ENCODE measurements at places on chromosomes 6 and 20.

DNA sequence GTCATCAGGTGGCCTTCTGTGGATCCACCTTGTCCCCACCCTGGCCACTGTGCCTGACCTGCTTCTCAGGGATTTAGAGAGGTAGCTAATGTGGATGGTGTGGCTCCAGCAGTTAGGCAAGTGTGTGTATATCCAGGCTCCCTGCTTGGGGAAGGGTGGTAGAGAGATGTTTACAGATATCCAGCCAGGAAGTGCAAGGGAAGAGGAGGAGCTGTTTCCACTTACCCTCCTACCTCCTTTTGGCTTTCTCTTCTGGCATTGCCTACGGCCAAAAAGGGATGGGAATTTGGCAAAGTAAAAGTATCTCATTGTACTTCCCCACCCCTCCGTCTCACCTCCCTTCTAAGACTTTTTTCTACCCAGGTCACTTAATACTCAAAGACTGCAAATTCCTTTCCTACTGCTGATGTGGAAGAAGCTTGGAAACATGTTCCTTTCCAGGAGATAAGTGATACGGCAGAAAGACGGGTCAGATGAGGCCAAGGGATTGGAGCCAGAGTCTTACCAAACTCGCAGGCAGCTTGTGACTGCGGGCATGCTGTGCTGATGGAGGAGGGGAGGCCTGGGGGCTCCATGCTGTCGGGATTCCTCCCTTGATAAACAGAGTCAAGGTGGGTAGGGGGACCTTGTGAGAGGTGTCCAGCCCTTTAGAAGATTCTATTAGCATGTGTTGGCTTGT lies 253.4 kb downstream of the PRL start:
- DNase-seq: no peak

GRCh38 chr6:6458172-6458571 lies 130.3 kb upstream of the LY86 start:
- DNase-seq: no peak

GRCh38 chr6:36340618-36341454 lies 4.1 kb upstream of the BNIP5 start:
- no peak for DNase-seq

- no peak for DNase-seq
These were observed 79.4 kb upstream of the SCAF8 start for GRCh38 chr6:154653853-154654252.

- DNase-seq: no peak
These were observed 42.4 kb downstream of the LCA5 start for GRCh38 chr6:79494841-79495240.

- peak; percentile 76 for DNase-seq
These were observed 40.5 kb downstream of the PIM1 start for GRCh38 chr6:37210313-37210968.

DNA sequence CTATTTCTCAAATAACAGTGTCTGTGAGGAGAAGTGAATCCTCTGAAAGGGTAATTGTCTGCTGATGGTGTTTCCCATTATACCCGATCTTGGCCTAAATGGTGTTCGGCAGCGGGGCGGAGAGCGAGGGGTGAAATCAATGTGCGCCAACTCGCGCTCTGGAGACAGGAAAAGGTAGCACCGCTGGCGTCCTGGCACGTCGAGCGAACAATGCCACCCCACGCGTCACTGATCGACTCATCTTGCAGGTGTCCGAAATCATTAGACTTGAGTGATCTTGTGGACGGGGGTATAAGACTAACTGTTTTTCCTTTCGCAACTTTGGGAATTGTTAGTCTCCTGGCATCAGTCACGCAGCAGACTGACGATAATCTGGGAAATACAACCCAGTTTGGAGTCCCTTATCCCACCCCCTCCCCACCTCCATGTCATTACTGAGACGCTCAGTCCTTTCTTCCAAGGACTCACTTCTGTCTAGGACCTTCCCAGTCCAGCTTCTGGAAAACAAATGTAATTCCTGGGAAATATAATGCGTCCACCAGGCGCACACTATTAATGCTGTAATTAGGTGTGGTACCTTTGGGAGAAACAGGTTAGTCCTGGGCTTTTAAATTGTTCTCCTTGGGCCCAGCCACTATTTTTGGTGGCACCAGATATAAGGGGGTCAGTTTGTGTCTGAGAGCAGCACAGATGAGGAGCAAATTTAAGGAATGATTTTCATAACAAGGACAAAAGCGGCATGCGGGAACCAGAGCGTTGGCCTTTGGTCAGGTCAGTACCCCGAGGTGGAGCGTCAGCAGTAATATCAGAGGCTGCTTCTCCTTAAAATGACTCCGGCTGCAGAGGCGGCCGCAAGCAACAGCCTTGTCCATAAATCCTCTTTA lies 2.3 kb downstream of the LINC00237 start:
- no peak for DNase-seq

DNA sequence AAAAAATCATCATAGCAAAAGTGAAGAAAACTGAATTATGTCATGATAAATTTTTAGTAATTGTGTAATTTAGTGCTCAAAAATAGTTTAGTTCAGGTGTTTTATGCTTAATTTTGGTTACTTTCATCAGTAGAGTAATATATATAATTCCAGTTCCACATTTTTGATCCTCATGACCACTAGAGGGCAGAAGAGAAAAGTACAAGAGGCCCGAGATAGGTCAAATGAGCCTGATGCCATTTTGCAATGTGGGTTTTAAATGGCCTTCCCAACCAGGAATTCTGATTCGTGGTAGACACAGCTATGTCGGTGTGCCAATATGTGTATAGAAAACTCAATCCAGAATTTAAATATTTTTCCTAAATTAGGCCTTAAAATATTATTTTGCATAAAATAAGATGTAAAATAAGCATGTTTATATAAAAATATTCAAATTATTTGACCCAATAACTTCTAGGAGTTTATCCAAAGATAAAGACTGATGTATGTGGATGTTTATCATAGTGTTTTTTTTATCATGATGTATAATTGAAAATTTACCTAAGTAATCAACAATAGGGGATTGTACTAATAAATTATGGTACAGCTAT lies 159.7 kb upstream of the RPS6KA2 start:
- DNase-seq: no peak

GRCh38 chr6:32050562-32050961 lies 12.3 kb downstream of the CYP21A2 start:
- DNase-seq: no peak

- DNase-seq: no peak
These were observed 112.0 kb downstream of the TRDN start for GRCh38 chr6:123524781-123525180.

- no peak for DNase-seq
These were observed 12.8 kb upstream of the DSTN start for GRCh38 chr20:17556837-17557674.

DNA sequence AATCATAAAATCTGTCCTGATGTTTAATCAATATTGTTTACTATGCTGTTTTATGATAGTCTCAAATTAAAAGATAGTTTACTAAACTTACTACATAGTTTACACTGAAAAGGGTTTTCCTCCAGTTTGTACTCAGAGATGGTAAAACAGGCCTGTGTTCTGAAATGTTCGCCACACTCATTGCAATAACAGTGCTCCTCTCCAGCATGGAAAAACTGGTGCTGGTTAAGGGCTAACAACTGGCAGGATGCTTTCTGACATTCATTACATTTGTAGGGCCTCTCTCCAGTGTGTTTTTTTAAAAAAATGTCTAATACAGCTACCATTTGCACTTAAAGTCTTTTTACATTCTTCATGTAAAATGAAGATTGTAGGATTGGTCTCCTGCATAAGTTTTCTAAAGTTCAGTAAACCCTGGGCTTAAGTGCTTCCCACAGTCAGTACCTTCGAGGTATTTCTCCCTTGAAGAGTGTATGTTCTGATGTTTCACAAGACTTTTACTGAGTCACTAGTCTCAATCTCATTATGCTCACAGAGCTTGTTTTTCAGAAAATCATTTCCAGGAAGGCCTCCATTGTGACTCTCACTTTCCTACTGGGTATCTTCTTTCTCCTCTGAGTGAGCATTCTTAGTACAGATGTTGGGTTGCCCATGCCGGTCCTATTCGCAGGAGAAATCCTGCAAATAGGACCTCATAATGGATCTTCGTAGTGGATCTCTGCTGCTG lies 8.7 kb upstream of the ZSCAN12 start:
- DNase-seq: no peak

DNA sequence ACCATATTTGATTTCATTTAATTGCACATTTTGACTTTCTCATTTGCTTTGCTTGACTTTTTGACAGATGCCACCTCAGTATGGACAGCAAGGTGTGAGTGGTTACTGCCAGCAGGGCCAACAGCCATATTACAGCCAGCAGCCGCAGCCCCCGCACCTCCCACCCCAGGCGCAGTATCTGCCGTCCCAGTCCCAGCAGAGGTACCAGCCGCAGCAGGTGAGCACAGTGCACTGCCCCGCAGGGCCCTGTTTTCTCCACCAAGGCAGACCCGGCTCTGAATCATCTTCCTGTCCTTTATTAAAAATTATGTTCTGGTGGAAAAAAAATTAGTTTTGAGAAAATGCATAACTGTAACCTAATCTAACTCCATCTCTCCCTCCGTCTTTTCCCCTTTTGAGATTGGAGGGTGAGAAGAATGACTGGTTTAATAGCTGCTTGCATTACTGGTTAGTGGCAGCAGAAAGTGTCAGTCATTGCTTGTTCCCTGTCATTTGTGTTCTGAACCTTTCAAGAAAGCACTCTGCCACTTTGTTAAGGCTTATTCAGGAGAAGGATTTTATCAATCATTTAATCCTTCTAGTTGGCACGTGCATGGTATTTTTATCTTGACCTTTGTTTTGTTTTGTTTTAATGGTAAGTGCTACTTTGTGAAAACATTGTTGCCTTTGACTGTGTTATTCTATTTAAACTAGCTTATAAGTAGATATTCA lies 124.3 kb downstream of the ARID1B start:
- no peak for DNase-seq

DNA sequence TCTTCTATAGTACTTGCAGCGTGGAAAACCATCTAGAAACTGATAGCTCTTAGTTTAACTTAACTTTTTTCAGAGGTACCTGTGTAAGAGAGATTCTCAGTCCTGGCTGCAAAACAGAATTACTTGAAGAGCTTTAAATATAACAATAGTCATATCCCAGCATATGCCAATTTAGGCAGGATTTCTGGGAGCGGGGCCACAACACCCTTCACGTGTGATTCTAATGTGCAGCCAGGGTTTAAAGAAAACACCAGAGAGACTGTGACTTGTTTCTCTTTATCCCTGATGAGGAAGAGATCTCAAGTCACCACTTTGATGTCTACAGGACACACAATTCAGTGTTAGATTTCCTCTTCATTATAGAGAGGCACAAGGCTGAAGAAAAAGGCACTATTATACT lies 103.7 kb downstream of the PDSS2 start:
- no peak for DNase-seq

DNA sequence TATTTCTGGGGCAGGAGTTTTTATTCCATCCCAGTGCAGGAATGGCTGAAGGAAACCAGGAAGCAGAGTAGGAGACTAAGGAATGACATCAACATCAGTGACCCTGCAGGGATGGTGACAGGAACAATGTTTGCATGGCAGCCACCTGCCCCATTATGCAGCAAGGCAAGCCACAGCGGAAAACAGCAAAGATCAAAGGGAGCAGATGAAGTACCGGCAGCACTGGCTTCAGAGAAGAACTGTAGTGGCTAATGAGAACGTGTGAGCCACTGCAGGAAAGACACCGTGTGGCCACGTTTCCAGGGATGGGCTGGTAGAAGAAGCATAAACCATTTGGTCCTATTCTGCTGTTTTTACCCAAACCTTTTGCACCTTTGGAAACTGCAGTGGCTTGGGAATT lies 52.9 kb upstream of the TAB2 start:
- no peak for DNase-seq

DNA sequence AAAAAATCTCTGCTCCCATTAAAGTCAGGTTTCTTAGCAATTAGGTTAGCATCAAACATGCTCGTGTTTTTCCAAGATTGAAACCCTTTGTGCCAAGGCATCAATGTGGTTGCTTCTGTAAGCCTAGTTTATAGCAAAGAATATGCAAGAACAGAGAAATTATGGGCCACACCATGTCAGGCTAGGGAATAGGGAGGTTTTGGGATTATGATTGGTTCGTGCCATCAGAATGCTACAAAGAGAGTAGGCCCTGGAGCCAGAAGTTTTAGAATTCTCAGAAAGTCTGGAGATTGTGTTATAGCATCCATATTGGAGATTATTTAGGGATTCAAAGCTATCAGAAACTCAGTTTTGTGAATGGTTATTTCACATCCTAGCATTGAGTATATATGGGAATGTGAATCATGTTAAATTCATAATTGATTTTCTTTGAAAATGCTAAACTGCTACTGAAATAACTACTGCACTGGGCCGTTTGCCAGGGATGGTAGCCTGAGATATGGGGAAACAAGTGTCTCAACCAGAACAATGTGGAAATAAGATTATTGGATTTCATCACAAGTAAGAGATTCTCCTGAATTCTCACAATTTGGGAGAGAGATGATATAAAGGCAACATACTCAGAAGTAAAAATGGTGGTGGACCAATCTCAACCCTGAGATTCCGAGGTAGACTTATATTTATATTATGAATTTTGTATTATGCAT lies 45.3 kb downstream of the ZNF292 start:
- DNase-seq: no peak

DNA sequence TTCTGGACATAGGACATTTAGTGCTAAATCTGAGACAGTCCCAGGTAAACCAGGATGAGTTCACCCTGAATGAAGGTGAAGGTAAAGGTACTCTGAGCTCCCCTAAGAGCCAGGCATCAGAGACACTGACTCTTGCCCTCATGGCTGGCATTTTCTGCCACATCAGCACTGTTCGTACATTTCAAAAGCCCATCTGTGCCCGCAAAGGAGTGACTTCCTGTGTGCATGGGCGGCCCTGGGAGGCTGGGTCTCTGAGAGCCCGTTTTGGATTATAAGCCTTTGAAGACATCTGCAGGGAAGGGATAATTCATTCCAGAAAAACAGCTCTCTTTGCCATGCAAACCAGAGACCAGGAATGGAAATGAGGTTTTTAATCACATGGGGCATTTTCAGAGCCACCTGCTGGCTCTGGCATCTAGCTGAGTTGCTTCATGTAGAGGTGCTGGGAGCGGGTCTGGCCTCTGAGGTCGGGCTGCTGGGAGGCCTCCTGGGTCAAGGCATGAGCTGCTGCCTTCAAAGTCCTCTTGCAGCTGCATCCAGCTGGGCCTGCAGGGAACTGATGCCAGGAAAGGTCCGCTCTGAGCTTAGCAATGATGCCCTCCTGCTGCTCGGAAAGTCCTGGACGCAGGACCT lies 348.3 kb downstream of the DHX35 start:
- no peak for DNase-seq

GRCh38 chr6:16239798-16240123 lies 1.4 kb downstream of the GMPR start:
- no peak for DNase-seq

GRCh38 chr20:44464514-44464913 lies 11.2 kb upstream of the TTPAL start:
- no peak for DNase-seq
